ENCODE measurements at places on chromosomes 12 and 14.

GRCh38 chr12:120100630-120101029 is 15.9 kb downstream of the RAB35 start:
- no peak for DNase-seq

DNA sequence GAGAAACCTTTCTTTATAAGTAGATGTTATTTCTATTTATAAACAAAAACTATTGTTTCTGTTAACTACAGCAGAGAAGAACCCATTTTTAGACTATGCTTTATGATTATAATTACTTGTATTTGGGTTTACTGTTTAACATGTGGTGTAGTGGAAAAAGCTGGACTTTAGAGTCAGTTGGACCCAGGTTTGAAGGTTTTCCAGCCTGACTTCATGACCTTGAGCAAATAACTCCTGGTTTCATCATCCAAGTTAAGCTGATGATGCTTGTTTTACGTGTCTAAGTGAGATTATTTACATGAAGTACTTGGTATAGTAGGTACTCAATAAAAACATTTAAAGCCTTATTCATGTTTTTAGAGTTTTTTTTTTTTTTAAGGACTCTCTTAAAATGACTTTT is 221.8 kb upstream of the ARHGAP5 start:
- no peak for DNase-seq

DNA sequence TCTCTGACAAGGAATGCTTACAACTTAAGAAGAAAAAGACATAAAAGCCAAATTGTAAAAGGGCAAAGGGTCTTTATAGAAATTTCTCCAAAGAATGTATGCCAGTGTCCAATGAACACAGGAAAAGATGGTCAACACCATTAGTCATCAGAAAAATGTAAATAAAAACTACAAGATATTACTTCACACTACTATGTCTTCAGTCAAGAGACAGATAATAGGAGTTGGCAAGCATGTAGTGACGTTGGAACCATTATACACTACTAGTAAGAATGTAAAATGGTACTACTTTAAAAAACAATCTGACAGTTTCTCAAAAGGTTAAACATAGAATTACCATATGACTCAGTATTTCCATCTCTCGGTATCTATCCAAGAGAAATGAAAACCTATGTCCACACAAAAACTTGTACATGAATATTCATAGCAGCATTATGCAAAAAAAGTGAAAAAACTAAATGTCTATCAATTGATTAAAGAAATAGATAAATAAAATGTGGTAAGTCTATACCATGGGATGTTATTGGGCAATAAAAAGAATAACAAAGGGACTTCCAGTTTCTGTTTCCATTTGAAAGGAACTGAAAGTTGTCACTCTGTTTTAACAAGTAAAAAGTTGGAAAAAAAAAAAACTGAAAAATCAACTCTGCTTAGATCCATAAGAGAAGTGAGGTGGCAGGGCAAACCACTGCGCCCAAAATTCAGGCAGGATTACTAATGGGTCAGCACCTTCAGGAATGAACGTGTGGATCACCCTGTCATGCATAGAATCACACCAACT is 69.8 kb downstream of the ALG10B start:
- DNase-seq: no peak

DNA sequence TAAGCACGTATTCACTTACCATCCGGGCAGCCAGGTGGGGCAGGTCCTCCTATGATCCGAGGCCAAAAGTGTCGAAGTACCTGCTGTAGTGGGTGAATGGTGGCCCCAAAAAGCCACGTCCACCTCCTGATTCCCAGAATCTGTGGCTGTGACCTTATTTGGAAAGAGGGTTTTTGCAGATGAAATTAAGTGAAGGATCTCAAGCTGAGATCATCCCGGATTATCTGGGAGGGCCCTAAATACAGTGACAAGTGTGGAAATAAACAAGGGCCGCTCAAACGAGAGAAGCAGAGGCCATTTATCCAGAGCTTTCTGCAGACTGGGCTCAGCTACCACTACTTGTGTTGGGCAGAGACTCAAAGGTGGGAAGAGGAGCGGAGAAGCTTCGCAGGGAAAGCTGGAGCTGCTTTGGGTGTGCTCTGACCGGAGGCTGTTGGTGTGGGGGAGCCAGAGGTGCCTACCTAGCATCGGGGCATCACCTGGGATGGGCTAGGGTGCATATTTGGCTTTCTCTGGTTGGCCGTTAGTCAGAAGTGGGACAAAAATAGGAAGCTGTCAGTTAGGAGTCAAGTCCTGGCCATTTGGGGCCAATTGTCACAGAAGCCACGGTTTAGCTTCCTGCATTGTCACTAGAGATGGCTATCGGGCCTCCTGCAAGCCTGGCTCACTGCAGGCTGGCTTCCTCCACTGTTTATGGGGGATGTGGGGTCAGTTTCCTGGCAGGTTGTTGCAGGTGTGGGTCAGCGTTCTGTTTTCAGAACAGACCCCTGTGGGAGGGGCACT is 27.8 kb upstream of the DLK1 start:
- DNase-seq: no peak

DNA sequence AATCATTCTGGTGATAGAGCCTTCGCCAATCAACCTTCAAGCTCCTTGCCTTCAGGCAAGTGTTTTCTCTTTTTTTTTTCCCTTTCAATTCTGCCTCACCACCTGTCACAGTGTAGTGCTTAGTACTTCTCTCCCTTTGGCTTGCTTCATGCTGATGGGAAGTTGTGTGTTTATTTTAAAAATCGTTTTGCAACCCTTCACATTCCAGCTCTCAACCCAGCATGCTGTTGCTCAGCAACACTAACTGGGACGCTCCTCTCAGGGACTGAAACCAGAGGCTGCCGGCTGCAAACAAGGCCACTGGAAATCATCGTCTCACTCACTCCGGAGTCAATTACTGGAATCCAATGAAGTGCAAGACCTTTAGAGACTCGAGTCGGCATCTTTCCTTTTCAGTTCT is 342.7 kb downstream of the PRKD1 start:
- DNase-seq: no peak

DNA sequence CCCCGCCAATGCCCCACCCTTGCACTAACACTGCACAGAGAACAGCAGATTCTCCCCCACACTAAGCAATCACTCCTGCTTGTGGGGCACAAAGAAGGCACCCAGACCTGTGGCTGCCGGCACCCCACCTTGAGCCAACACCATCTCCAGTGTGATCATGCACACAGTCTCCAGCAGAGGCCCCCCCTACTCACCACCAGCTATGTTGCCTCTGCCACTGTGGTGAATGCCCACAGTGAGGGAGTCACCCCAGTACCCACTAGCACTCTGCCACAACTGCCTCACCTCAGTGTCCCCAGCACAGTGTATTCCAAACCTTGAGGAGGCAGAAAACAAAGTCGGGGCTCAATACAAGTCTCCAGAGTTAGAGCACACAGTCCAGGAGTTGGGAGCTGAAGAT is 261.7 kb upstream of the SSTR1 start:
- DNase-seq: no peak

DNA sequence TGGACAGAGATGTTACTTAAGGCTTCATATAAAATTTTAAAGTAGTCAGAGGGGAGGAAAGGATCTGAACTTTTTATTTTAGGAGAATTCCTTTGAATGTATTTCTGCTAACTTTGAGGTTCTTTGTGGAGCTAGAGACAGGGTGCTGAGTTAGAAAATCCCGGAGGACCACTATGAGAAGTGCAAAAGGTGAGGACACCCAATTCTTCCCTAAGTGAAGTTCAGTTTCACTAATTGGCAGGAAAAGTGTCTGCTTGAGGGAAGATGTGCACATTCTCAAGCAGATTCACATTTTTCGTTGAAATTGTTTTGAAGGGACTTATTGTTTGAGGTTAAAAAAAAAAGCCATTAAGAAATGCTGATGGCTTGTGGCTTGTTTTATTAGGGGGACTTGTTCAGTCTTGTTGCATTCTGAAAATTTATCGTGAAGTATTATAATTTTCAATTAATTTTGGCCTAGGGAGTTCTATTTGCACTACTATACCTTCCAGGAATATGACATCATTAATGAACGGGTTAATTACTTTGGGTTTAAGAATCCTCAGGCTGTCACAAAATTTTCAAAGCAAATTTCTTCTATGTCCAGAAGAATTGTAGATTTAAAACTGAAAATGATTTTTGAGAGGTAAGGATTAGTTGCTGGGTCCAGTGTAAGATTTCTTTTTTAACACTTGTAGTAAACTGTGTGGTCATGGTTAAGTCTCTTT is 1.8 kb downstream of the PCNX1 start:
- no peak for DNase-seq

DNA sequence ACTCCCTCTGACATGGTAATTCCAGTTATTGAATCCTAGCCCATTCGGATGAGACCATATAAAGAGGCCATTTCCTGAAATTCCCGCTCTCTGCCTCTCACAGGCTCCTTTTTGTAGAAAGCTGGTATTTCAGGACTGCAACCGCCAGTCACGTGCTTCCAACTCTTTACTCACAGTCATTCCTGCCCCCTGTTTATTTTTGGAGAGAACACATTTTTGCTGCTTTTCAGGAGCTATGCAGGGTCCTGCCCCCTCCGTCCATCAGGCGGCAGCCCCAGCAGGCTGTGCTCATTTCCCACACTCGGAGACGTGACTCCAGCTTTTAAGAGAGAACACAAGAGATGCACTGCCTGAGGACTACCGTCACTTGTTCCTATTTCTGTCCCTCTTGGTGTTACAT is 26.8 kb downstream of the IFT43 start:
- DNase-seq: no peak

DNA sequence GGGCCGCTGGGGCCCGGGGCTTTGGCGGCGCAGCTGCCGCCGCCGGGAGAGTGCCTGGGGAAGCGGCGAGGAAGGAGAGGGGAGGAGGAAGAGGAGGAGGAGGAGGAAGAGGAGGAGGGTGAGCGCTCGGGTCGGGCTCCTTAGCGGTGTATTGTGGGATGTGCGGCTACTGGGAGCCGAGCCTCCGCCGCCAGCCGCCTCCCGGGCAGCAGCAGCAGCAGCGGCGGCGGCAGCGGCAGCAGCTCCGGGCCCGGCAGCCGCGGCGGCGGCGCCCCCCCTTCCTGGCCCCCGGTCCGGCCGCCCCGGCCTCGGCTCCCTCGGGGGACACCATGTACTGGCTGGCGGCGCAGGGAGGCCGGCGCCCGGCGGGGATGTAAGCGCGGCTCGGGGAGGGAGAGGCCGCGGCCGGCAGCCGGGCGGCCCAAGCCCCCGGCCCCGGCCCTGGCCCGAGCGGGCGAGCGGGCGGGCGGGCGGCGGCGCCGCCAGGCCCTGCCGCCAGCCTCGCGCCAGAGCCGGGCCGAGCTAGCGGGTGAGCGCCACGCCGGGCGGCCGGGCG is at the start of gene SETD1B:
Gene SETD1B, plus strand, starts transcription at position 149 of the 556 bp plus-strand sequence. CDS start 729 bp downstream, outside the sequence.
- DNase-seq: no peak

Measured in T-helper 1 cell (primary cell).